ENCODE measurements at places on chromosomes 12 and 14.

- DNase-seq: peak; percentile 89
Observed at GRCh38 chr12:7555752-7556151, 52.2 kb upstream of the CD163 start.

- no peak for DNase-seq
Observed at GRCh38 chr14:88599761-88600439, 37.1 kb downstream of the ZC3H14 start.

DNA sequence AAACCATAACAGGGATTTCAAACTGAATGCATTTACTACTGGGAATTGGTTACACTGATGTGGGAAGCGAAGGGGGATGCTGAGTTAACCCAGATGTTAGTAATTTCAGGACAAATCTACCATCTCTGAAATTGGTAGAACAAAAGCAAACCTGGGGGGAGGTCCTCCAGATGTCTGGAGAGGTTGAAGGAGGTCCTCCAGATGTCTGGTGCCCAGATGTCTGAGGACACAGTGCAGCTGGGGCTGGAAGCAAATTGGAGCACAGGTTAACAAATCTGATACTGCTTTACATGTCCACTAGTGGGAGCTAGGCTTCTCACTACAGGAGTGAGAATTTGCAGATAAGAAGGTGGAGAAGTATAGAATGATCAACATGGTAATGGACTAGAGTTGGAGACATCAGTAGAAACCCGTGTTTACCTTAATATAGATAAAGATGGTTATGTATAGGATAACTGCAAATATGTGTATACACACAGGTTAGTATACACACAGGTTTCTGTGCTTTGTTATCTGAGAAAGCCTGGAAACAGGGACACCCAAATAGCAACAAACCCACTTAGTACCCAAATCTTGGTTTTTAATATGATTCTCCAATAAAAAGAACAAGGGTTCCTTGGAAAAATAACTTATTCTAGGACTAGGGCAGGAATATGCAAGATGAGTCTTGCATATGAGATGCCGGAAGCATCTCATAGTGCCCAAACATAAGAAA lies 162.5 kb downstream of the C12orf50 start:
- peak; percentile 68 for DNase-seq

DNA sequence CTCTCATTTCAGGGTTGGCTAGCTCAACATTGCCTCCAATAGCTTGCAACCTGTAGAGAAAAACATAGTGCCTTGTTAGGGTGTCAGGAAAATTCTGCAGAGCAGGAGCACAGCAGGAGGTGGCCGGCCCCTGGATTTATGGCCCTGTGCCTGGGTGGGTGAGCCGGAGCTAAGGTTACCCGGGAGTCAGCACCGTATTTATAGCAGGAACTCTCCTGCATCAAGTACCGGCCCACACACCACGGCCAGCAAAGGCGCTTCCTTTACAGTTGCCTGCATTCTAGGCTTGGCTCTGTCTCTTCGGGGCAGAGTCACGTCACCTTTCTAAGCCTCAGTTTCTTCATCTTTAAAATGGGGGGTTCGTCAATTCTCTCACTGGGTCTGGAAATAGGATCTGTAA lies 52.8 kb upstream of the EML1 start:
- DNase-seq: no peak

- no peak for DNase-seq
Observed at GRCh38 chr12:3945671-3946070, 72.5 kb upstream of the PARP11 start.

DNA sequence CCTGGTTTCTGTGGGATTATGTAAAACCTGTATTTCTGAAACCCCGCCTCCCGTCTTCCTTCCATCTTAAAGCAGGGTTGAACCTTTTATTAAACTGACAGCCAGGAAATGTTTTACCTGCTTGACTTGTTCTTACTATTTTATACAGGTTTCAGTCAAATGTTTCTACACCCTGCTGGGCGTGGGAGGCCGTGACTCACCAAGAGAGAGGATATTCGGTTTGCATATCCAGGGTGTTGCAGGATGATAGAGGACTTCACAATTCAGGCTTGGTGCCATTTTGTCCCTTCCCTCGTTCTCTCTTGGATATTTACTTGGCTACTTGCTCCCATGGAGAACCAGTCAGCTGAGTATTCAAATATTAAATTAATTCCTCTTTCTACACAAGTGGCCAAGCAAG lies 69.7 kb downstream of the ARF6 start:
- peak; percentile 40 for DNase-seq

GRCh38 chr14:101707068-101707842 lies 54.3 kb upstream of the PPP2R5C start:
- DNase-seq: peak; percentile 94

DNA sequence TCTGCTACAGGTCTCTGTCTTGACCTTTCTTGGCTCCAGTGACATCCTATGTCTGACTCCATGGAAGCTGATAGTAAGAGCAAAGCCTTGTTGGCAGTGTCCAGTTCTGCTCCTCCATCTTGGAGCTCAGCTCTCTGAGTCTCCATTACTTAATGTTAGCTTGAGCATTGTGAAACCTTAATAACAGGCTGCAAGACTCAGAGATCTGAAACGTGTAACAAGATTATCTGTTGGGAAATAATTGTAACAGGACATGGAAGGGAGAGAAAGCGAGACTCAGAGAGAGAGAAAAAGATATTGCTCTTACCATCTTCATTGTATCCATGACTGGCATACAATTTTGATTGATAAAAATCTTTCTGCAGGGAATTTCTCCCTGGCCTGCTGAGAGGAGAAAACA lies 1365.7 kb downstream of the AACS start:
- DNase-seq: no peak

- DNase-seq: no peak
Observed at GRCh38 chr12:109632342-109632741, 58.7 kb downstream of the MVK start.

DNA sequence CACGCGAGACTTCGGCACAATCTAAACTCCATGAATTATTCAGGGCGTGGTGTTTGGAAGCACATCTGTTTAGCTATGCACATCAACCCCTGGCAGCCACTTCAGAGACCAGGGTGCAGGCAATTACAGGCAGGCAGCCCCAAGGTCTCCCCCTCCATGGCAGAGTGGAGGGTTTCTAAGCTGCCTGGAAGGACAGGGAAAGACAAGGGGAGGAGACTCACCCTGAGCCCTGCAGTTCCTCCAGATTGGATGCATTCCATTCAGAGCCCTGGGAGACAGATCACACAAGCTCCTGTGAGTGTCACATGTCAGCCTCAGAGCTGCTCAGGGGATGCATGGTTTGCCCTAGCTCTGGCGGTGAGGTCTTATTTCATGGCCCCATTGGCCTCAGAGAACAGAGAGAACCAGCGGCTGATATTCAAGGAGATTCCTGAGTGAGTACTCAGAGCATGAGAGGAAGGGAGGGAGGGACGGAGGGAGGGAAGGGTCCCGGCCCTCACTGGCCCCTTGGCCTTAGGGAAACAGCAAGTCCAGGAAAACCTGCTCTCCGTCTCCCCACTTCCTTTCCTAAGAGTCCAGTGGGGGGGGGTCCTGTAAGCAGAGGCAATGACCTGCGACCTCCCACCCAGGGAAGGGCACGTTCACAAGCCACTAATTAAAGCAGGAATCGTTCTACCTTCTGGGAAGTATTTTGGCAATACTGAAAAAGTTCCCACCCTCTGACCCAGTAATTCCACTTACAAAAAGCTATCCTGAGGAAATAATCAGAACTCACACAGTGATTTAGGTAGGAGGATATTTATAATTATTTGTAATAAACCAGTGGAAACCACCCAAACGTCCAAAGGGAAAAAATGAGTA lies 55.1 kb downstream of the SSH1 start:
- peak; percentile 92 for DNase-seq

DNA sequence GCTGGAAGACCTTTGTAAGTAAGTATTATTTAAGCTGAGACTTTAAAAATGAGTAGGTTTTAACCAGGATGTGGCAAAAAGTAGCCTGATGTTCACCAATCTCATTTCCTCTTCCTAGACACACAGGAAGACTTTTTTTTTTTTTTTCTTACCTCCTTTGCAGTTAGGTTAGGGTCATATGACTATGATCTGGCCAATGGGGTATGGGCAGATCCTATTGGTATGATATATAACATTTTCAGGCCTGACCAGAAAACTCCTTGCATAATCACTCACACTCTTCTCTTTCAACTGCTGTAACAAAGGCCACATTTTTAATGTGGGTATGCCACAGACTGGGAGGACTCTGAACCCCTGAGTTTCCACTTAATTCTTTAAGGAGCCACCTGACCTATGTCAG lies 2.7 kb upstream of the RPS6KA5 start:
- DNase-seq: no peak

GRCh38 chr14:24259282-24260025 lies 3.5 kb downstream of the TGM1 start:
- DNase-seq: peak; percentile 48

- no peak for DNase-seq
Observed at GRCh38 chr14:103600503-103600902, 28.5 kb upstream of the KLC1 start.

DNA sequence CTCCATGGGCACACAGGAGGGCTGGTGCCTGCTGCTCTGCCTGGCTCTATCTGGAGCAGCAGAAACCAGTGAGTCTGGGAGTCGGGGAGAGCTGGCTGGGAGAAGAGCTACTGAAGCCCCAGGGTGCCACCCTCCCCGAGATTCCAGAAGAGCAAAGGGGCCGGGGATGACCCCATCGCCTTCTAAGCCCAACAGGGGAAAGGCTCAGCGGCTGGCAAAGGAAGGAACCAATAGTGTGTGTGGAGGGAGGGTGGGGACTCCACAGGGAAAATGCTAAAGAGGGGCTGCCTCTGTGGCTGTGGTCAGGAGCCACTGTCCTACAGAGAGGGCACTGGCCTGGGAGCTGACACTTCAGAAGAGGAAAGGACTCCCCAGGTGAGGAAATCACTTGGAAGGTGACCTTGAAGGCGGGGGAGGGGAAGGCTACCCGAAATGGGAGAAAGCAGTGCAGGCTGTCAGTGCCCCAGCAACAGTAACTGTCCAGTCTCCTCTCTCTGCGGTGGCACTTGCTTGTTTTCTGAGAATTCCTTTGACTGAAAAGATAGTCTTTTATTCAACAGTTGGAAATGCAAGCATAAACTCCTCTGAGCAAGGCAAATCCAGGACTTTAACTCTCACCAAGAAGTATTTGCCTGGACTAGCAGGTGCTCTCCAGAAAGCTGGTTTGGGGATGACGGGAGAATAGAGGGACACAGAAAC lies 552 bp downstream of the TAPBPL start:
- no peak for DNase-seq

- DNase-seq: no peak
Observed at GRCh38 chr12:26058818-26059217, 66.0 kb downstream of the BHLHE41 start.

- no peak for DNase-seq
Observed at GRCh38 chr12:104603545-104603973, 146.8 kb downstream of the CHST11 start.

DNA sequence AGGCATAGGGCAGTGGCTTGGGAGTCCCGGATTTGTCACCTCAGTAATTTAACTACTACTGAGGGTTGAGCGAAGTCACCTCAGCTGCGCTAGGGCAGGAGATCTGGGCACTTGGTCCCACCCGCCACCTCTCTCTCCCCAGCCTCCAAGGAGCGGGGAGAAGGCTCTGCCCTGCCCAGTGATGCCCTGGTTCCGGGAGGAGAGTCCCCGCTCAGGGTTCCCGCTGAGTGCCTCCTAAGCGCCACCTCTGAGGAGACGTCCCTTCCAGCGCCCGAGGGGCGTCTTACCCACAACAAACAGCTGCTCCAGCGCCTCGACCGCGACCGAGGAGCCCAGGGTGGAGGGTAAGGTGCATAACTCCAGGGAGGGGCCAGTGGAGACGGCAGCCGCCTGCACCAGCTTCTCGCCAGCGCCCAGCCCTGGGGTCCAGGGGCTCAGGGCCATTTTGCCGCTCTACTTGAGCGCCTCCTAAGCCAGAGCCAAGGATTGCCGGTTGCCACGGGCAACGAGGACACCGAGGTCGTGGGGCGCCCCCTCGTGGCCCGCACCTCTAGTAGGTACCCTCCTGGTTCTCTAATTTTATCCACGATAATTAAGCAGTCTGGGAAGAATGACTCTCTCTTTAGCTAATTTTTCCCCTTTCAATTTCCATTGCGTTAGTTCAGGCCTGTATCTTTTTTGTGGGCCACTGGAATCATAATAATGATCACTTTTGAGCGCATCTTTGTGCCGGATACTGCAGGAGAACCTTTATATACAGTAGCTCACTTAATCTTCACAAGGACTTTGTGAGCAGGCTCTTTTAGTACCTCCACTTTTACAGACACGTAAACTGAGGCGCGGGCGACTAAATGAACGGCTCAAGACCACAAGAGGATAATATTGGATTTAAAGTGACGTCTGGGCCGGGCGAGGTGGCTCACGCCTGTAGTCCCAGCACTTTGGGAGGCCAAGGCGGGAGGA lies at the start of gene CCDC175:
Gene CCDC175, minus strand, starts transcription at position 481 of the 963 bp plus-strand sequence. Its CDS starts 37 bp downstream, at position 444.
- DNase-seq: peak; percentile 88

DNA sequence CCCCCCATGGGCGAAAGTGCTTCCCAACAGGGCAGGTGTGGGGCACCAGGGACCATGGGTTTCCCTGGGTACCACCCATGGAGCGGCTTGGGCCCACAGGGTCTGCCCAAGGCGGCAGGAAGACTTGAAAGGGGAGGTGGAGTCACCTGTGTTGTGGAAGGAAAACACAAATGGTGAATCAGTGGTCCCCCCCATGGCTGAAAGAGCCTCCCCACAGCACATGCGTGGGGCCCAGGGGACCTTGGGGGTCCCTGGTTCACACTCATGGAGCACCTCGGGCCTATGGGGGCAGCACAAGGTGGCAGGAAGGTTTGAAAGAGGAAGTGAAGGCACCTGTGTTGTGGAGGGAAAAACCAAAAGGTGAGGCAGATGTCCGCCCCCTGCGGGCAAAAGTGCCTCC lies 581.9 kb downstream of the ALG10 start:
- no peak for DNase-seq

GRCh38 chr12:31492599-31493196 lies 98.2 kb downstream of the DENND5B start:
- no peak for DNase-seq

DNA sequence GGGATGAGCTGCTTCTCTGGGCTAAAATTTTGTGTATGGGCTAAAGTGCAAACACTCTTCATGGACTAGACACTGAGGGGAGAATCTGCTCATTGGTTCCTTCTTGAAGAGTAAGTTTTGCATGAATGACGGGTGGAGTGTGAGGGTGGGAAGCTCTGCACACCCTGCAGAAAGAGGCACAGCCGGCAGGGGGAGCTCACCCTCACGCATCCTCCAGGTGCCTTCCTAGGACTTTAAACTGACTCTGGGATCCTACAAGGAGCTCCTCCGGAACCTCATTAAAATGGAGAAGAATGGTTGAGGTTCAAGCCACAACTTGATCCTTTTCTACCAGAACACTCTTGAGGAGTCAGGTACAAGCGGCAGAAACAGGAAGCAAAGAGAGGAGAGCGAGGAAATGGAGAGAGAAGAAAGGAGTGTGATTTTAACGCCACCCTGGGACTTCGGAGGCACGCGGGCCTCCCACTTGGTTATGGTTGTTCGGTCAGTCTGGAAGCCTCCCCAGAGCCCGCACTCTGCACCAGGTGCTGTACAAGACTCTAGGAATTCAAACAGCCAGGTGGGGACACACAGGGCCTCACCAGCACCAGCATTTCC lies 87.5 kb downstream of the SETD3 start:
- peak; percentile 62 for DNase-seq

DNA sequence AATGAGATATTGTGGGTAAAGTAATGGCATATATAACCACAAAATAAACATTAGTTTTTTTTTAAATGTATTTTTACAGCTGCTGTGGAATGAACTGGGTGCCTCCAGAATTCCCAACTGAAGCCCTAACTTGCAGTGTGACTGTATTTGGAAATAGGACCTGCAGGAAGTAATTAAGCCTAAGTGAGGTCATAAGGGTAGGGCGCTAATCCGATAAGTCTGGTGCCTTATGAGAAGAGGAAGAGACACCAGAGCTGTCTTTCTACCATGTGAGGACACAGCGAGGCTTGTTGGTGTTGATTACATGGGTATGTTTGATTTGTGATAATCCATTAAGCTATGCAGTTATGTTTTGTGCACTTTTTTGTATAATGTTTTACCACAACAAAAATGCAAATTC lies 136.8 kb downstream of the TPH2 start:
- DNase-seq: no peak
